ENCODE measurements at places on chromosomes 2 and 18.
A peak's percentile ranks its signal among the peaks of the same experiment; 100 is the strongest.

DNA sequence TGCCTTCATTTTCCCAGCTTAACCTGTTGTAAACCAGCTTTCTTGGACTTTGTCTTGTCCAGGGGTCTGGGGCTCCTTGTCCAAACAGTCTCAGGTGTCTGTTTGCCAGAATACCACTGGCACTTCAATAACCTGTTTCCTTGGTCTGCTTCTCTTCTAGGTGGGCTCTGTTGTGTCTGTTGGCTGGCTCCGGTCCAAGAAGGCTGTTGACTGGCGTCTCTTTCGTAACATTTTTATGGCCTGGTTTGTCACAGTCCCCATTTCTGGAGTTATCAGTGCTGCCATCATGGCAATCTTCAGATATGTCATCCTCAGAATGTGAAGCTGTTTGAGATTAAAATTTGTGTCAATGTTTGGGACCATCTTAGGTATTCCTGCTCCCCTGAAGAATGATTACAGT is 17.0 kb downstream of the SLC20A1 start:
- no peak for DNase-seq

DNA sequence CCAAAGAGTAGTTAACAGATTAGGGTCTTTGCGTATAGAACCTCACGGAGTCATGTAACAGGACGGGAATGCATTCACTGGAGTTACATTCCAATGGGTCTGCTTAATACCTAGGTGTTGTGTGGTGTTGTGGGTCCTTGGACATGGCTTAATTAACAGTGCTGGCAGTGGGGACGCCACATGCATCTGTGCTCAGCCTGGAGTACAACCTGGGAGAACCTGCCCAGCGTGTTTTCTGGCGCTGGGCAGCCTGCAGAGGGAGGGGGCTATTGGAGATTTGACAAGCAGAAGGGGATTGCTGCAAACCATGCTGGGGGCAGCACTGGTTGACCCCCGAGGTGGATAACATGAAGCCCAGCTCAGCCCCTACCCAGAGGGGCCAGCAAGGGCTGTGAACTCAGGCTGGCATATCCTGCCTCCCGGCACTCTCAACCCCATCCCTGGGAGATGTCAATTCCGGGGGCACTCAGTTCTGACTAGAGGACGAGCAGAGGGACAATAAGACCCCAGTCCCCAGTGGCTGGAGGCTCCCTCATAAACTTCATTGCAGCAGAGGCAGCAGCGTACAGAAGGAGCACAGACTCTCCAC is 29.3 kb upstream of the COPS8 start:
- DNase-seq, result no peak

GRCh38 chr18:27142891-27143290 is 42.2 kb downstream of the CHST9 start:
- no peak for DNase-seq

- no peak for DNase-seq
These were observed 18.7 kb downstream of the C1D start for GRCh38 chr2:68044099-68044498.

GRCh38 chr2:170377500-170378207 is 199.7 kb downstream of the MYO3B start:
- DNase-seq, result no peak

DNA sequence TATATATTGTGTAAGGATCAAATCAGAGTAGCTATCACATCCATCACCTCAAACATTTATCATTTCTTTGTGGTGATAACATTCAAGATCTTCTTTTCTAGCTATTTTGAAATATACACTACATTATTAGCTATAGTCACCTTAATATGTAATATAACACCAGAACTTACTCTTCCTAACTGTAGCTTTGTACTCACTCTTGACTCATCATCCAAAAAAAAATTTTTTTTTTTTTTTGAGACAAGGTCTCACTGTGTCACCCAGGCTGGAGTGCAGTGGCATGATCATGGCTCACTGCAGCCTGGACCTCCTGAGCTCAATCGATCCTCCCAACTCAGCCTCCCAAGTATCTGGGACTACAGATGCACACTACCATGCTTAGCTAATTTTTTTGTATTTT is 153.3 kb downstream of the EML6 start:
- DNase-seq, result no peak

DNA sequence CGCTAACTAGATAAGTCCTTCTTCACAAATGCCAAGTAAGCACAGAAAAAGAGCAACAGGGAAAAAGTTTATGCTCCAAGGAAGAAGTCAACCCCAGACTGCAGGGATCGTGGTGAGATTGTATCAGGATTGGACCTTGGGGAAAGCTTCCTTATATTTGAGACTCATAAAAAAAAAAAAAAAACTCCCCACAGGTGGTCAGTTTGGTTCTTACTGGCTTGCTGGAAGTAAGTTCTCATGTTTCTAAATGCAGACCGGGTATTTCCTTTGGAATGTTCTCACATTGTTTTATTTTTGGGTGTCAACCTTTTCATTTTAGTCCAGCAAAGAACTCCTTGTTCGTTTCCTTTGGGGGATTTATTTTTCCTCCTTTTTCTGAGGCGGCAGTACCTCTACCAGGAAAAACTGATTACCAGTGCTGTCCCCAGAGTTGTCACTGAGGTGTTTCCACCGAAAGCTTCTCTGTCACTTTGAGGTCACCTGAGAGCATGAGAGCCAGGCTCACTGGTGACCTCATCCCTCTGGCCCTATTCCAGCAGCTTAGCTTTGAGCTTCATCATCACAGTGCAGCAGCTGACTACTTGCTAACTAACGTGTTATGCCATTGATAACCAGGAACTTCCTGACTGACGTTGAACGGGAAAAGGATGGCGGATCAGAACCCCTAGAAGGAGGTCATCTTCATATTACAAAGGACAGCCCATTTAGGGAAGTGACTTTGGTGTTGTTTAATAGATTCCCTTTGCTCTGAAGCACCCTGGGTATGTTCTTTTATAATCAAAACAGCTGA is 16.8 kb upstream of the ATP8B1 start:
- peak; percentile 50 for DNase-seq

GRCh38 chr2:182359027-182359989 is 67.5 kb downstream of the PDE1A start:
- DNase-seq, result no peak

- DNase-seq, result no peak
These were observed 60.4 kb downstream of the TRIP12 start for GRCh38 chr2:229861431-229861830.

- no peak for DNase-seq
These were observed 280.8 kb downstream of the CCDC85A start for GRCh38 chr2:56464613-56465012.

- DNase-seq, result no peak
These were observed 71.6 kb downstream of the ACKR3 start for GRCh38 chr2:236641051-236641726.

GRCh38 chr2:163800951-163801381 is 65.2 kb upstream of the FIGN start:
- peak; percentile 66 for DNase-seq

DNA sequence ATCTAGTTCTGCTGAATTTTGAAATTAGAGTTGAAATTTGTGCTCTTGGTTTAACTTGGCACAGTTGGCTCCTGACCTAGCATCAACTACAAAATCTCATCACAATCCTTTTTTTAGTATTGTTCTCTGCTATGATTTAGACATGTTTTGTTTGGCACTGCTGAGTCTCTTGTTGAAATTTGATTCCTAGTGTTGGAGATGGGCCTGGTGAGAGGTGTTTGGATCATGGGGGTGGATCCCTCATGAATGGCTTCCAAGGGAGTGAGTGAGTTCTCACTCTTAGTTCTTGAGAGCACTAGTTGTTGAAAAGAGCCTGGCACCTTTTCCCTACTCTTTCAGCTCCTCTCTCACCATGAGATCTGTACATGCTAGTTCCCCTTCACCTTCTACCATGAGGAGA is 605.6 kb upstream of the SLC39A10 start:
- DNase-seq, result no peak

- peak; percentile 52 for DNase-seq
These were observed 36.4 kb downstream of the REEP1 start for GRCh38 chr2:86301009-86301408.

Measured in eye (tissue), 1 donor.